ENCODE measurements at places on chromosomes 11 and 22.

- no peak for DNase-seq
Measured at GRCh38 chr11:36360318-36360717, 64.2 kb downstream of the PRR5L start.

DNA sequence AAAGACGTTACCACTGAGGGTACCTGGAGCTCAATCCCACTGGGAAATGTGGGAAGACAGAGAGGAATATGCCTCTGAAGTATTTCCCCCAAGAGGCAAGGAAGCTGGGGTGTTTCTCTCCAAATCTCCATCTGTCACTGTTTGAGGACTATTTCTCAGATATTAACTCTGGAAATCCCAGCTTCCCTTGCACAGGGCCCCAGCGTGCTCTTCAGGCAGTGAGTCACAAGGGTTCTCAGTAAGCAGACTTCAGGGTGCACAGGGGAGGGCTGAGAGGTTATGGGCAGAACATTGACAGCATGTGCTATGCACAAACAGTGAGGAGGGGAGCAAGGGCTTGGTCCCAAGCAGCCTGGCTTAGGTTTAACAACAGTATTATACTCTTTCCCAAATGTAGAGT, 60.9 kb upstream of the EED start:
- no peak for DNase-seq

DNA sequence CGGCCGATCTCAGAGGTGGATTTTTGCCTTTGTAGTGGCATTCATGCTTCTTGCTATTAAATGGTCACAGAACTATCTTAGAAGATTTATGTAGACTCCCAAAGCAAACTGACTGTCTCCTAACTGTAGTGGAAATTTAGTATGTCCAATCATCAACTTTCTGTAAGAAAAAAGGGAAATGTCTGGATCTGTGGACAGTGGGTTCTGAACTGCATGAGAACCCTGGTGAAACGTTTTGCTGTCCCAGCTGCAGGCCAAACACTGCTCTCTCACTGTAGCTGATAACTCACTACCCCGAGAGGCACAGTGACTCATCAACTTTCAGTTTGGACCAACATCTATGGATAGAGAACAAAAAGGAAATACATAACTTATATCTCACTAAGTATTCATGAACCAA, 387.1 kb downstream of the SOX6 start:
- DNase-seq: no peak

- DNase-seq: no peak
Measured at GRCh38 chr11:77083566-77084245, 16.9 kb downstream of the CAPN5 start.

DNA sequence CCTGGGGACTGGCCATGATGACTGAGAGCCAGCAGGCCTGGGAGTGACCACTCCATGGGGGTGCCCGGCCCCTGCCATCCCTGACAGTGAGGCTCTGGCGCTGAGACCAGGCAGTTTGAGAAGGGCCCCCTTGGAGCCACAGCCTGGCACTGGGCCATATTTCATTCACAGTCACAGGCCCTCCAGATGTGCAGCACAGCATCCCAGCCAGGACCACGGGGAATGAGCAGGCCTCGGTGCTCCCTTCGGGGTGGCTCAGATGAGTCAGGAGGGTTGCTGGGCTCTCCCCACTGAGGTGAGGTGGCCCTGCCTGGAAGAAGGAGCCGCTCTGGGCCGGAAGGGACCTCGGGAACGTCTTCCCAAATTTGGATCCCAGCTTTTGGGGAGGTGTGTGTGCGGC, 53.0 kb downstream of the GRAMD4 start:
- no peak for DNase-seq

DNA sequence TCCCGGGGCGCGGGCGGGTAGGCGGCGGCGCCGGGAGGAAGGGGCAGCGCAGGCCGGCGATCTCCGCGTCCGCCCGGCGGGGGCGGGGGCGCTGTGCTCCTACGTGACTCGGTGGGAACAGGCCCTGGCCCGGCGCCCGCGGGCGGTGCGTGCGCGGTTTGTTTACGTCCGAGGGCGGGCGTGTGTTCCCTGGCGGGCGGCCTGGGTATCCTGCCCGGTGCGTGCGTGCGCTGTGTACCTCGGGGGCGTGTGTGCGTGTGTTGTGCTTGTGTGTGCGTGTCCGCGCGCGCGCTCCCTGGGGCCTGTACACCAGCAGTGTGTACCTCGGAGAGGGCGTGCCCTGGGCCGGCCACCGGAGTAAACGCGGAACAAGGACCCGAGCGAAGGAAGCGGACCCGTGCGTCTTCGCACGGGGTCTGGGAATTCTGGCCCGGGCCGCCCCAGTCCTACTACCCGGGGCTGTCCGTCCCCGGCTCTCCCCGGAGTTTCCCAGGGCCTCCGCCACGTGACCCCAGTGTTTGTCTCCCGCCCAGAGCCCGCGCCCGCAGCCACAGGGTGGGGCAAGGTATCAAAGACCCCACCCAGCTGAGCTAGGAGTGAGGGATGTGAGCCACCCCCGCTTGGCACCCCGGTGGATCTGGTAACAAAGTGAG, 769 bp downstream of the MAFF start:
- no peak for DNase-seq

- no peak for DNase-seq
Measured at GRCh38 chr11:45857961-45858474, 10.7 kb downstream of the CRY2 start.

GRCh38 chr22:42116848-42117424, 13.7 kb downstream of the CYP2D6 start:
- DNase-seq: no peak

GRCh38 chr11:2564008-2564530, 119.3 kb downstream of the KCNQ1 start:
- no peak for DNase-seq

- no peak for DNase-seq
Measured at GRCh38 chr11:124768914-124769313, 6.8 kb upstream of the ESAM start.

- no peak for DNase-seq
Measured at GRCh38 chr11:1740786-1741530, 9.4 kb downstream of the IFITM10 start.

DNA sequence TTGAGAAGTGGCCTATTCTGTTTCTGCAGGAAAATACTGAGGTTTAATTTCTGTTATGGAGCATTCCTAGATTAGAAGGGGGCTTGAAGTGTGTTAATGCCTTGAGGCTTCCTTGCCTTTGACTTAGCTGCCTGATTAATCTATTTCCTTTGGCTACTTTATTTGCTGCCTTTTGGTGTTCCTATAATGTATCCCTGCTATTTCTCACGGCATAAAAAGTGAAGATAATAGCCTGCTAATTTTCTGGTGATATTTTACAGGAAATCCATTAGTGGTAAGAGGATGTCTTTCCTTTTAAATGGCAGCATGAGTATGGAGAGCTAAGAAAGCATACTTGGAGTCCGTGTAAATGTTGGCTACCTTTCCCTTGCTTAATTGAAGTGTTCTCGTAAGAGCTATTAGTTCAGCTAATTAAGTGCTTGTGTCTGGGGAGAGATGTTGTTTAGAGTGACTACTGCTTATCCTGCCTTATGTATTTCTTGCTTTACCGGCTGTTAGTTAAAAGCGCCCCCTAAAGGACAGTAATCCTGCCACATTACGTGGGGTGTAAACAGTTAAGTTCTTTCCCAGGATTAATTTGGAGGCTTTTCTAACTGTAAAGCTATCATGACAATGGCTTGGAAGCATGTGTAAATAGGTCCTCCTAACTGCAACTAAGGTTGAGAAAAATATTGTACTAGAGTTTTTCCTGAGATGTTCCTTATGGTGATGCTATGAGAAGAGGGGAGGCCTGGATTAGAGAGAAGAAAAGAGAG, 45.6 kb downstream of the ZNF280B start:
- no peak for DNase-seq

DNA sequence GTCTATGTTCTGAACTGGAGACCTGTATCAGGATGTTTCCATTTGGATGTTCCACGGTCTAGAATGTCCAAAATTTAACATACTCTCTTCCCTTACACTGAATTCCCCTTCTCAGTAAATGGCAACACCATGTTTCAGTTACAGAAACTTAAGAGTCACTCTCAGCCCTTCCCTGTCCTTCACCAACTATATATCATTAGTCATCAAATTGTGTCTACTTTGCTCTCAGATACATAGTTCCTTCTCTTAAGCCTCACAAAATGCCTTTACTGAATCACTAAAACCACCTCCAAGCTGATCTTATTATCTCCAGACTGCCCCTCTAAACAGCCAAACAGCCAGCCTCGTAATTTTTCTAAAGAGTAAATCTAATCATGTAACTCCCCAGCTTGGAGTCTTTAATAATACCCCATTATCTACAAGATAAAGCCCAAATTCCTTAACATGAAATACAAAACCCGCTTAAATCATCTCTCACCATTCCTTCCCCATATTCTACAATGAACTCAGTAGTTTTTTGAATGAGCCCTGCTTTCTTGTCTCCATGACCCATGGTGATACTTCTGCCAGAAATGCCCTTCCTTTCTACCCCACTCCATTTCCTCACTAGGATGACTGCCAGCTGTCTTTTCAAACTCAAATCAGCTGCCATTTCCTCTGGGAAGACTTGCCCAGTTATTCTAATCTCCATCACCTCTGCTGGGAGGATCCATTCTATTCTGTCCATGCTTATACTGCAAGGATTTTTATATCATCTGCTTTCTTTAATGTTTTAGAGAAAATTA, 102.7 kb upstream of the ARHGAP42 start:
- no peak for DNase-seq

DNA sequence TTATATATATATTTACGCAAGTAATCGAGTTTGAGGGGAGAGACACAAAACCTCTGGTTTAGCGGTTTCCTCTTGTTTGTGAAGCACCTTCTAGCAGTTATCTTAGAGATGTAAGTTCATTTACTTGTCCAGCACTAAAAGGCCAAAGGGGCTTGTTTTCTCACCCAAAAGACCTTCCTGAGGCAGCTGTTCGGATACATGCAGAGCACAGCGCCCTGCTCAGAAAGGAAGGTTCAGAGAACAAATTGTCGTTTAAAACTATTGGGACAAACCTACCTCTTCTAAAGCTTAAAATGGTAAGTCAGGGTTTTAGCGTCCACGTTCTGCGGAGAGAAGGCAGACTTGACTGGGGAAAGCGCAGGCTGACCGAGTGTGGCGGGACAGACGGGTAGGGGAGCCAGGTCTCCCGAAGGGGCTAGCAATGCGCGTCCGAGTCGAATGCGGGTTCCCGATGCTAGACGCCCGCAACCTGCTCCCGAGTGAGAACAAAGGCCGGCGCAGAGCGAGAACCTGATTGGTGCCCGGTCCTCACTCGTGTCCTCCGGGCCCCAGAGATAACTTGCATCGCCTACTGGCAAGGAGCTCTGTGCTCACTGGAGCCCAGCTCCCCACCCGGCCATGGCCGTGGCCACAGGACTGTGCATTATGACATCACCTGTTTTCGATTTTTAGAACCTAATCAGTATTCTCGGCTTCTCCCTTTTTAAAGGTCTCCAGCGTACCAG, 1.0 kb upstream of the SESN3 start:
- peak; percentile 14 for DNase-seq

- DNase-seq: no peak
Measured at GRCh38 chr11:64762277-64762673, 2.5 kb upstream of the PYGM start.

DNA sequence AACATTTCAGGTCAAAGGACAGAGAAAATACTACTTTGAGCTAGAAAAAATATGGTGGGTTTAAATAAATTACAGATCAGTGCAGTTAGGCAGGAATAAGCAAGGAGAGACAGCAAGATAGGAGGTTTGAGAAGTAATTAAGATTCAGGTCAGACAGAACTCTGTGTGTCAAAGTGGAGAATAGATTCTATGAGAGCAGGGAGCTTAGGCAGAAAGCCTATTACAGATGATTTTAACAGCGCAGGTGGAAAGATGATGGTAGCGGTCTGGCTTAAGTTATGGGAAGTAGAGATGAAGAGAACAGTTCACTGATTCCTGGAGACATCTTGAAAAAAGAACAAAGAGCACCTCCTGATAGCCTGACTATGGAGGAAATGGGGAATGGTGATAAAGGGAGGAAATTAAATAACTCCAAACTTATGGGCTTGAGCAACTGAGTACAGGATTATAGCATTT, 106.0 kb downstream of the APIP start:
- DNase-seq: no peak

DNA sequence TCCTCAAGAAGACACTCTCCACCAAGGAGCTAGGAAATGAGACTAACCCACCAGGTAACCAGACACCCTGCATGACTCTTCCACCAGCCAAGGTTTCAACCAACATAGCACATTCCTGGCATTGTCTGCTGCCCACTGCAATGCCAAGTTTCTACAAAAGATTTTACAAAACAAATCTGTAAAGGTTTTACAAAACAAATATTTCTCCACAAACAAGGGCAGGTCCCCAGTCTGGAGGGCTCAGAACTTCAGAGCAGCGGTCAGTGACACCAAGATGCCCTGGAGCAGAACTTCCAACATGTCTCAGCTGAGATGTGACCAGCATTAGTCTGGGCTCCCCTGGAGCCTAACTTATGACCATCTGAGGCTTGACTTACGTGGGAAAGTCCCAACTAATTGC, 14.0 kb downstream of the GALNT18 start:
- DNase-seq: no peak

- no peak for DNase-seq
Measured at GRCh38 chr22:44709881-44710392, 7.9 kb downstream of the PRR5 start.

- no peak for DNase-seq
Measured at GRCh38 chr11:4672470-4672869, 25.2 kb downstream of the OR51E2 start.

- DNase-seq: no peak
Measured at GRCh38 chr22:34296461-34296860, 376.2 kb upstream of the LARGE1 start.

DNA sequence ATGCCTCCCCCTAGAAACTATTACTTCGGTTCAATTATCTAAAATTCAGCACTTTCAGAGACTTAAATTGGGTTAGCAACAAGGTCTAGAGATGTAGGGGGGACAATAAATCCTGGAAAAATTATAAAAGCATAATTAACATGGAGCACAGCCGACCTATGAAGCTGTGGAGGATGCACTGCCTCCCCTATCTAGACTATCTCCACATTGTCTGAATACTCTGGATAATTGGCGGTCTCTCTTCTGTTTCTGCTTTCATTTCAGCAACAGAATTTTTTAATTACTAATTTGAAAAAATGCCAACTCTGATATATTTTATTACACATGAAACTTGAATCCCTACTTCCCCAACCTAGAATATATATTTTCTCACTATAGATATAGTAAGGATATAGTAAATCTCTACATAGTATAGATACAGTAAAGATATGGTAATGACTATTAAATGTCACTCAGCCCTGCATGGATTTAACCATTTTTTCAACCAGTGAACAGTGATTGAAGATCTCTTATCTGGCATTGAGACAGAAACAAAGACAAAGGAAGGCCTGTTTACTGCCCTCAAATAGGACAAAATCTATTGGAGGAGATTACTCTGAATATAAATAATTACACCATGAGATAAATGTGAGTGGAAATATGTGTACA, 157.6 kb downstream of the BLID start:
- no peak for DNase-seq

DNA sequence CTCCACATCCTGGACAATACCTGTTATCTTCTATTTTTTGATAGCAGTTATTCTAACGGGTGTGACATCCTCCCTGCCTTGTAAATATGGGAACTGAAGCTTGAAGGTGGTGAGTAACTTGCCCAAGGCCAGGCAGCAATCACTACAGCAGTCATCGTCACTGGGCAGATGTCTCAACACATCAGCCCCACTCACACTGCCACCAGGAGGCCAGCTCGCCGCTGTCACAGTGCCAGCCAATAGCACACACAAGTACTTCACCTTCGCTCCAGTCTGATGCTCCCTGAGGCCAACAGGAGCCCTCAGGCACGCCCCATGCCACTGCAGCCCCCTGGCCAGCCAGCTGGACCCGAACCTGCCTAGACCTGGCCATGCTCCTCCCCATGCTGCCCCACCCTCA, 4.9 kb upstream of the TTLL1 start:
- DNase-seq: no peak
